ENCODE measurements at places on chromosomes 3 and 15. TPM values are rescaled to one million over a fixed set of nuclear protein-coding genes. Genes with fewer than 3 reads are reported as not detected.

DNA sequence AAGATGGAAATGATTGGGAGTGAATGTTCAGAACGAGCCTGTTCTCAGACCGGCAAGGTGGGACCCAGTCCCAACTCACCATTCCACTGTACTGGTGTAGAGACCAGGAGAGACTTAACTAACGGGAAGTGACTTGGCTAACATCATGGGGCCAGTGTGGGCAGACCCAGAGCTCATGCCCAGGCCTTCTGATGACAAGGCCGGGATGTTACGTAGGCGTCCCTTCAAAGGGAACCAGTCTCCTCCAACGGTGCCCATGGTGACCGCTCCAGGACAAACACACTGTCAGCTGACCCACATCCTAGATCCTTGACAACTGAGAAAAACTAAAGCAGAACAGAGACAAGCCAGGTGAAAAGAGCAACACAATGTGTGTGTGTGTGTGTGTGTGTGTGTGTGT, 128.4 kb upstream of the HACD2 start:
- H3K4me3 ChIP-seq = no peak overlapping the region
- DNase-seq = no peak
- H3K36me3 ChIP-seq = no peaks in the 10 kb centered on the region

DNA sequence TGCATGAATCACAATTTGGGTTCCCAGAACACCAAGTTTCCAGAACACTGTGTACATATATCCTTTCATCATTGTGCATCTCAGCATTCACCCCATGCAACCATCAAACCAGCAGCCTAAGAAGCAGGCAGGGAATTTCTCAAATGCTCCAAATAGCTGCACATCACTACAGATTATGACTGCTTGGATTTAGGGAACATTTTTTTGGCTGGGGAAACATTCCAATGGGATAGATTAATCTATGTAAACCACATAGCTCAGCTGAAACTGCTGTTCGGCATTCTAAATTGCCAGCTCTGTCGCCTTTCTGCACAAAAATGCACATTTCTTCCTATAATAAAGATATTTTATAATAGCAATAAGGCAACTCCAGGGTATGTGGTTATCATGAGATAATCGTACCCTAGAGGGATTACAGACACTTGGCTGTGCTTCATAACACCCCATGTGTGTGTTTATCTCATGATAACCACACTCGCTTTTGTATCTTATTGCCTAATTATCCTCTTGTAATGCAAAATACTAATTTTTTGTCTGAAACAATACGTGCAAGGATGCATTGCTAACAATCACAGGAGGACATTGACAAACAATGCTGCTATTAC, 483.7 kb upstream of the DPH6 start:
- H3K27me3 ChIP-seq = no peaks in the 10 kb centered on the region
- no peak overlapping the region for H3K27ac ChIP-seq
- DNase-seq = no peak
- H3K36me3 ChIP-seq = no peaks in the 10 kb centered on the region

- H3K36me3 ChIP-seq = no peaks in the 10 kb centered on the region
- no peaks in the 10 kb centered on the region for H3K27me3 ChIP-seq
- no peaks in the 10 kb centered on the region for H3K4me1 ChIP-seq
Measured at GRCh38 chr15:81309647-81310450, 14.1 kb downstream of the STARD5 start.

Gene VIPR1
- 17.3 TPM for polyA plus RNA-seq
